ENCODE measurements at places on chromosomes 1 and 21.

- DNase-seq = no peak
Observed at GRCh38 chr1:58443986-58444868, 102.3 kb downstream of the OMA1 start.

- DNase-seq = no peak
Observed at GRCh38 chr1:160685266-160685665, 26.4 kb downstream of the CD48 start.

- DNase-seq = no peak
Observed at GRCh38 chr1:228150461-228151179, 890 bp downstream of the GJC2 start.

DNA sequence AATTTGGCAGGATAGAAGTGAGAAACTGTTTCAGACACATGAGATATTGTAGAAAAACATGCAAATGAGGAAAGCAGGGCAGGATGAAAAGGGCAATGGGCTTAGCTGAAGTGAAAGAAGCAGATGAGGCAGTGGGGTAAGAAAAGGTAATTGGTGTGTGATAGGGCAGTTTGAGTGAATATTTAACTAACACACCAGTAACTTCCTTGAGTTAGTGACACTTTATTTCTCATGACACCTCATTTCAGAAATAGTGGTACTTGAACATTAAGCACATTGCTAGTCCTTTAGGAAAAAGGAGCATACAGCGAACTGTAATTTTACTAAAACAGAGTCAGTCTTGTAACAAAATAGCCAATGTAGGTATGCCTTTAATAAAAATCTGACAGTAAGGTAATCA, 415.0 kb downstream of the DPYD start:
- DNase-seq = no peak

DNA sequence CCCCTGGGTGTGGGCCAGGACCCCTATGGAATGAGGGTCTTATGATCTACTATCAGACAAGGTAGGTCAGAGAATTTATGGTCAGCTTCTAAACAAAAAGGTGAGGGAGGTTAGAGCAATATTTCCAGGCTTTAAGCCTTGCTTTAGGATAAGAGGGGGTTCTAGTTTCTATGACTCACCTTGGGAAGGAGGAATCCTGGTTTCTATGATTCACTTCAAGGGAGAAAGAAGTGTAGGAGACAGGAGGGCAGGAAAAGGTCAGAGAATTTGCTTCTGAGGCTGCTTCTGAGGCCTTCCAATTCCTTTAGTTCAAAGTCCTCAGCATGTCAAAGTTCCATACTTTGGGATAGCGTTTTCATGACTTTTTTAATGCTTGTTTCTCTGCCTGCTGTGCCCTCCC, 35.2 kb downstream of the RGL1 start:
- no peak for DNase-seq

GRCh38 chr1:184296466-184297243, 90.2 kb upstream of the C1orf21 start:
- DNase-seq = no peak

GRCh38 chr1:221620437-221621384, 121.2 kb downstream of the DUSP10 start:
- peak; percentile 14 for DNase-seq

- no peak for DNase-seq
Observed at GRCh38 chr1:223245411-223245810, 102.4 kb upstream of the TLR5 start.

DNA sequence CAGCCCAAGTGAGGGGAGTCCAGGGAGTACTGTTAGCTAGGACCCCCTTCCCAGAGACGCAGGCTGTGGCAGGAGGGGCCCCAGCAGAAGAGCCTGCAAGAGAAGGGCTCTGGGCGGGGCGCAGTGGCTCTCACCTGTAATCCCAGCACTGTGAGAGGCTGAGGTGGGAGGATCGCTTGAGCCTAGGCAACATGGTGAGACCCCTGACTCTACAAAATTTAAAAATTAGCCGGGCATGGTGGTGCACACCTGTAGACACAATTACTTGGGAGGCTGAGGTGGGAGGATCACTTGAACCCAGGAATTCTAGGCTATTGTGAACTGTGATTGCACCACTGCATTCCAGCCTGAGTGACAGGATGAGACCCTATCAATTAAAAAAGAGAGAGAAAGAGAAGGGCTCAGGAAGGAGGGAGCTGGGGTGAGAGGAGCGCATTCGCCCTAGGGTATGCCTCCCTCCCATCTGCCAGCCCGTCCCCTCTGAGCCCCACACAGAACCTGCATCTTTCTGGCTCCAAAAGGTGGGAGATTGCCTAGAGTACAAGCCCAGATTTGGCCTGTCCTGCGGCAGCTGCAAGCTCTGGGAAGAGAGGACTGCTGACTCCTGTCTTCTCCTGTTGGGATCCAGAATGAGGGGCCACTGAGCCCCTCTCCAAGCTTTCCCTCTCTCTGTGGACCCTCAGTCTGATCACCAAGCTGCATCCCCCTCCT, 3.6 kb downstream of the KCNQ4 start:
- no peak for DNase-seq

GRCh38 chr1:89351597-89352311, 12.1 kb upstream of the GBP6 start:
- DNase-seq = no peak

DNA sequence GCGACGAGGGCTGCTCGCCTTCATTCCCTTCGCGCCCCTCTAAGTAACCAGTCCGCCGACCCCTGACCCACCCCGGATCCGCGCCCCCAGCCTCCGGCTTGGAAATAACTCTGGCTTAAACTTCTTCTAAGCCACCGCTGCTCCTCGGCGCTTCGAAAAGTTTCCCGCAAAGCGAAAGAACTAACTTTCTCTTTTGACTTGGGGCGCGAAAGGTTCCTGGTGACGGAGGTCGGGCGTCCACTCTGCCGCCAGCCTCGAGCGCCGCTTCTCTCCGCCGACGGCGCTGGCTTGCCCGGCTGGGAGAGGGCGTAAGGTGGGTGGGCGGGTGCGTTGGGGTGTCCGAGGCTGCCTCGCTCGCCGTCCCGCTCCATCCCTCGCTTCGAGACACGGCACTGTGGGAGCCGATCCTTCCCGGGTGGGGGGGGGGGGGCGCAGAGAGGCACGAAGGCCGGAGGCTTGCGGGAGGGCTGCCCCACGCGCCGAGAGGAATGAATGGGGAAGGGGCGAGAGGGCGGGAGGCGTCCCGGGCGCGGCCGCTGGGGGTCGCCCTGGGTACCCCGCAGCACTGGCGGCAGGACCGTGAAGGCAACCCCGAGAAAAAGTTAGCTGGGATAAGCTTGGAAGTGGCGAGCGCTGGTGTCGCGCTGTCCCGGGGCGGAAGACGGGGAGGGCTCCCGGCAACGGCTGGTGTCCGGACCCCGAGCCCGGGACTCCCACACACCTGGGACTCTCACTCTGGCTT, 569 bp downstream of the ATF3 start:
- peak; percentile 48 for DNase-seq

GRCh38 chr1:78171736-78172590, 126.2 kb downstream of the GIPC2 start:
- DNase-seq = no peak

DNA sequence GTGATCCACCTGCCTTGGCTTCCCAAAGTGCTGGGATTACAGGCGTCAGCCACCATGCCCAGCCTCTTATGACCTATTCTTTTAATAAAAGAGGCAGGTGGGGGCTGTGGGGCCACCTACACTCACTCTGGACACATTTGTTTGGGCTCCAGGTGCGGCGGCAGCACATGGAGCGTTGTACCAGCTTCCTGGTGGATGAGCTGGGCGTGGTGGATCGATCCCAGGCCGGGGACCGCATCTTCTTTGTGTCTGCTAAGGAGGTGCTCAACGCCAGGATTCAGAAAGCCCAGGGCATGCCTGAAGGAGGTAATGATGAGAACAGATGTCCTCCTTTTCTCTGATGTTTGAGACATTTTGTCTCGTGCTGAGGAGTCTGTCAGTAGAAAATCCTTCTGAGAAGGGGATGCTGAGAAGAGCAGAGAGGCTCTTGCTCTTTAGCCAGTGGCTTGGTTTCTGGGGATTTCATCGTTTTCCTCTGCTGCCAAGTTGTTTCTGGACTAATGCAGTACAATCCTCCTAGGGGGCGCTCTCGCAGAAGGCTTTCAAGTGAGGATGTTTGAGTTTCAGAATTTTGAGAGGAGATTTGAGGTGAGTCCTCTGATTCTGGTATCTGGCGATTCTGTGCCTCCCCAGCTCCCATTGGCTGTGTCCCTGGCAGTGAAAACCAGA, 17.9 kb upstream of the MIIP start:
- no peak for DNase-seq

GRCh38 chr1:222890716-222891115, 75.9 kb downstream of the DISP1 start:
- no peak for DNase-seq

DNA sequence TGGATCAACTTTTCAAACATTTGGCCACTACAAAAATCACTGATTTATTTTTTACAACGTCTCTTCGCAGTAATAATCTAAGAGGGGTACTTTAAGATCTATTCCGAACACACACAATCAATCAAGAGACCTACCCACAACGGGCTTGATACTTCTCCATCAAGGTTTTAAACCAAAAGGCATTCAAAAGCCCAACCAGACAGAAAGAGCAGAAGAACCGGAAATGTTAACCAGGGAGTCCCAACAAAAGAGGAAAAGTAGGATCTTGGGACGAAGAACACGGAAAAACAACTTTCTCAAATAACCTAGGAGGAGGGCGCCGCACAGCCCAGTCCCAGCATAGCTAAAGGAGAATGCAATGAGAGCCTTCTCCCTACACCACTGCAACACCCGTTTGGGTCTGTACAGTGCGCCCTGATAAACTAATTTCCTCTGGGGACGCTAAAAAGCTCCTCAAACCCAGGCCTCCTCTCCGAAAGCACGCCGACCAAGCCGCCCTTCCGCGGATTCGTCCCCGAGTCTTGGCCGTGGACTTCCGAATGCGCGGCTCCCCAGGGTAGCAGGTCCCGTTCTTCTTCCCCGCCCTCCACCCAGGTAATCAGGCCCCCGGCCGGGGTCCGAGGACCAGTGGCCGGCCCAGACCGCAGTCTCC, 623 bp downstream of the RPL22 start:
- no peak for DNase-seq

- no peak for DNase-seq
Observed at GRCh38 chr1:232978091-232978634, 27.8 kb downstream of the NTPCR start.

GRCh38 chr1:8913457-8913856, 32.2 kb upstream of the CA6 start:
- no peak for DNase-seq

- no peak for DNase-seq
Observed at GRCh38 chr1:221888218-221888617, 146.3 kb upstream of the DUSP10 start.

DNA sequence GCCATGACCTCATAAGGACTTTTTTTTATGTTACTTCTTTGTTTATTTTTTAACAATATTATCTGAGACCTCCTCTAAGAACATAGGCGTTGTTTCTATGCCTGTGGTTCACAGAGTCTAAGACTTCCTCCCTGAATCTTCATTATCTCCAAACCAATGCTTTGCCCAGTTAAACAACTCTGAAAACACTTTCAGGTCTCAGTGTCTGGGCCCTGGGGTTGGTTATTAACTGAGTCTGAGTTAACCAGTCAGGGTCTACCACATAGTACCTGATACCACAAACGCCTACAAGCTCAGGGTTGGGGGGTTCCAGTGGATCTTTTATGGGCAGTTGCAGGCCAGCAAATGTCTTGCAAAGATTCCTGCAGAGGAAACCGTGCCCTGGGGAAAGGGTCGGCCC, 138.2 kb downstream of the AJAP1 start:
- DNase-seq = no peak

GRCh38 chr1:2044510-2045319, 5.5 kb upstream of the PRKCZ start:
- DNase-seq = peak; percentile 27

DNA sequence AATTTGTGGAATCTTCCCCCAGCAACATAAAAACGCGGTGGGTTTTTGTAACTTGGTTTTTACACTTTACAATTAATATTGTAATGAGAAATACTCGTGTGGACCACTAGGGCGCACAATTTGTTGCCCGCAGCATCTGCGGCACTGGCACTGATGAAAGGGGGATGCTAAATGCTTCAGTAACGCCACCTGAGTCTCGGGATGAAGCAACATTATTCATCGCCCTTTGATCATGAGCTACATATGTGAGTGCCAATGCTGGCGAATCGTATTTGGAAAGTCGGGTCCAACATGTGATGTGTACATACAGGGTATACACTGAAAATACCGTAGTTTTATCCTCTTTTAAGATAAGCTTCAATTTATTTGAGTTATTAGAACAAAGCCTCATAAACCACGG, 34.2 kb upstream of the COX20 start:
- no peak for DNase-seq

DNA sequence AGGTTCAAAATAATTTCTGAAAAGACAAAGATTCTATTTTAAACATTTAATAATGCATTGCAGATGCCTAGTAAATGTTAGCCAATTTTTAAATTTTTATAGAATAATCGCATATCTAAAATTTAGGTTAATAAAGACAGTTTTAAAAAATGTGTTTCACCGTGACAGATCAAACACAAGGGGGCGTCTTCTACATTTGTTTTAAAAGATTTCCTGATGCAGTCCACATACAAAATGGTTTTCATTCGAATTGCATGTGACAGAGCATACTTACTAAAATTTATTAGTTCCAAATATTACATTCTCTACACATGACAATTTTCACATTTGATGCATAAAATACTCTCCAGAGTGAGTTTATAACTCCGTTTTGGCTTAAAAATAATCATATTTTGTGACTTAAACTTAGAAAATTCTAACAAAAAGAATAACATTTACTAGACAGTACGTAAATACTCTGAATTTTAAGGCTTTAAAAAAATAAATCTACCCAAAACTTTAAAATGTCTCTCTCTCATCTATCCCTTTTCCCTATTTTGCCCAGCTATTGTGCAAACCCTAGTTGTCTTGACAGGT, 75.5 kb downstream of the ADAMTS1 start:
- no peak for DNase-seq

DNA sequence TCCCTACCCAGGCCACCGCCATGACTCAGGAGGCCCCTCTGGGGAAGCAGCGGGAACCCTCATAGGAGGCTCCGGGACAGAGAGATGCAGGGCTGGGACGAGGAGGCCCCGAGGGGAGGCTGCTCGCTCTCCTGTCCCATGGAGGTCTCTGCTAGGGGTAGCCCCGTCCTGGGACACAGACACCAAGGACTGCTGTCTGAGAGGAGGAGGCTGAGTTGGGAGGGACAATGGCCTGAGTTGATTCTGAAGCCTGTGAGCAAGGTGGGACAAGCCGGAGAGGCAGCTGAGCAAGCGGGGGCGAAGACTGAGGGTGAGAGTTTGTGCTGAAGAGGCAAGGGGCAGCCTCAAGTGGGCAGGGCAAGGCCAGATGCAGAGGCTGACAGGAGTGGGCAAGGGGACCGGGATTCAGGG, 17.4 kb downstream of the SLC27A3 start:
- no peak for DNase-seq

GRCh38 chr1:32338637-32339145, 2.7 kb upstream of the MARCKSL1 start:
- DNase-seq = no peak

- no peak for DNase-seq
Observed at GRCh38 chr1:110478886-110479285, 27.9 kb downstream of the PROK1 start.

- peak; percentile 17 for DNase-seq
Observed at GRCh38 chr1:31651766-31652165, 7.1 kb upstream of the PEF1 start.

- DNase-seq = no peak
Observed at GRCh38 chr1:245797592-245798348, 643.0 kb downstream of the KIF26B start.
